NB4 (cell line): ENCODE measurements at places on chromosomes 11 and 22.

GRCh38 chr11:94186342-94187203, 57.9 kb downstream of the PANX1 start:
- DNase-seq = no peak

DNA sequence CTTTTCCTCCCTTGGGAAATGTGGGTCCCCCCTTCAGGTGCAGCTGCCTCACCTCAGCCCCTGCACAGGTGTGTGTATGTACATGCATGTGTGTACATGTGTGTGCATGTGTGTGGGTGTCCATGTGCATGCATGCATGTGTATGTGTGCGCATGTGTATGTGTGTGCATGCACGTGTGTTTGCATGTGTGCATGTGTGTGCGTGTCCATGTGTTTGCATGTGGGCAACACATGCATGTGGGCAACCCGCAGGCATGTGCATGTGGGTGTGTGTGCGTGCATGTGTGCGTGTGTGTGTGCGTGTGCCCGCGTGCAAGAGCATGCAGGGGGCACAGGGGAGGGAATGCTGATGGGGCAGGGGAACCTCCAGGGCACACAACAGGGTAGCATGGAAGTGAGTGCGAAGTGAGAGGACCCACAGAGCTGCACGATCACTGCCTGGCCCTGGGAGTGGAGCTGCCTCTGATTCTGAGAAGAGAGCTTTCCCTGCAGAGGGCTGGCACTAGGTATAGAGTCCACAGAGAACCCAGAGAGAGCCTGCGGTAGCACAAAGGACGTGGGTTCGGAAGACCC, 14.6 kb upstream of the BAIAP2L2 start:
- DNase-seq = no peak

DNA sequence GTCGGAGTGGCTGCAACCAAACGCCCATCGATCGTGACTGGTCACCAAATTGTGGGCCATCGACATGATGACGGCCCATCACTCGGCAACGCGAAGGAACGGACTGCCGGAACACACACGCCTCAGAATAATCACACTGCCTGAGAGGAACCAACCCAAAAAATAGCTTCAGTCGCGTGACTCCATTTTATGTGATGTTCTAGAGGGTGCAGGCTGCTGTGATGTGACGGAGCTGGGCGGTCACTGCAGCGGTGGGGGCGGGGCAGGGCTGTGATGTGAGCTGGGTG, 174.6 kb downstream of the CTTN start:
- no peak for DNase-seq

GRCh38 chr22:37625737-37626136, 13.7 kb upstream of the SH3BP1 start:
- DNase-seq = no peak

DNA sequence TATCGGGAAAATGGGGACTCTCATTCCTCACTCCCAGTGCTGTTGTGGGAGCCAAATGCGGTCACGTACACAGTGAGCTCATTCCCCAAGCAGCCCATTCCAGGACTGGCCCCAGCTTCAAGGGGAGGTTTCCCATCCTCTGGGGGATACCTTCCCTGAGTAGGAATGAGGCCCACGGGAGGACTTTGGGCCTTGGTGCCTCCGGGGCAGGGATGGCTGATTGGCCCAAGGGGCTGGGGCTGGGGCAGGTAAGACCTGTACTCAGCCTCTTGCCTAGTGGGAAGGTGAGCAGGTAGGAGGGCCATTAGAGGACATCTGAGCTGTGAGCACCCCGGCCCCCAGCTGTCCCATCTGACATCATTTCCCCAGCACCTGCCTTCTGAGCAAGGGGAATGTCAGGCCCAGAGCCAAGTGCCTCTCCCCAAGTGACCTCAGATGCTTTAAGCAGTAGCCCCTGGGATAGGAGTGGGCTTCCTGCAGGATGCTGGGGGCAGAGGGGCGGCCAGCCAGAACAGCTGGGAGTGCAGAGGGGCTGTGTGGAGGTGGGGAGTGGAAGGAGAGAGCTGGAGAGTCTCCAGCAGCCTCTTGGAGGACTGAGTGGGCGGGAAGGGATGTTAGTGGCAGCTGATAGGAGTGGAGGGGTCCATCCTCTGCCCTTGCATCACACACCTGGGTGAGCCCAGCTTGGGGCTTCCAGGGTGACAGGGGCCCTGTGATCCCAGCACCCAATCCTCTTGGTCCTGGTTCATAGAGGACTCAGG, 58.4 kb downstream of the CD82 start:
- no peak for DNase-seq

GRCh38 chr11:30573951-30574350, 12.2 kb downstream of the MPPED2 start:
- DNase-seq = no peak

DNA sequence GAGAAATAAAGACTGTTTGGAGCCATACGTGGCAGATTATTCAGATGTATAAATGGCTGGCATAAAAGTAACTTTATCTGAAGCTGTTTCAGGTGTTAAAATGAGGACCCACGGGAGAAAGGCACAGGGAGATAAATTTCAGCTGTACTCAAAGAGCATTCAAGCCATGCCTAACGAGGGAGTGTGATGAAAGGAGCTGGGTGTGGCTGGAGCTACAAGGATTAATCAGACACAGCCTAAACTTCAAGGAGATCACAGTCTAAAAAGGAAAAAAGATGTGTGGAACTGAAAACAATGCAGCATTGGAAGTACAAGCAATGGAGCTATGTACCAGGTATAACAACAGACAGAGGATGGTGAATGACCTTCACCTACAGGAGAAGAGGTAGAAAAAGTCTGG, 120.8 kb upstream of the APOA1 start:
- no peak for DNase-seq

DNA sequence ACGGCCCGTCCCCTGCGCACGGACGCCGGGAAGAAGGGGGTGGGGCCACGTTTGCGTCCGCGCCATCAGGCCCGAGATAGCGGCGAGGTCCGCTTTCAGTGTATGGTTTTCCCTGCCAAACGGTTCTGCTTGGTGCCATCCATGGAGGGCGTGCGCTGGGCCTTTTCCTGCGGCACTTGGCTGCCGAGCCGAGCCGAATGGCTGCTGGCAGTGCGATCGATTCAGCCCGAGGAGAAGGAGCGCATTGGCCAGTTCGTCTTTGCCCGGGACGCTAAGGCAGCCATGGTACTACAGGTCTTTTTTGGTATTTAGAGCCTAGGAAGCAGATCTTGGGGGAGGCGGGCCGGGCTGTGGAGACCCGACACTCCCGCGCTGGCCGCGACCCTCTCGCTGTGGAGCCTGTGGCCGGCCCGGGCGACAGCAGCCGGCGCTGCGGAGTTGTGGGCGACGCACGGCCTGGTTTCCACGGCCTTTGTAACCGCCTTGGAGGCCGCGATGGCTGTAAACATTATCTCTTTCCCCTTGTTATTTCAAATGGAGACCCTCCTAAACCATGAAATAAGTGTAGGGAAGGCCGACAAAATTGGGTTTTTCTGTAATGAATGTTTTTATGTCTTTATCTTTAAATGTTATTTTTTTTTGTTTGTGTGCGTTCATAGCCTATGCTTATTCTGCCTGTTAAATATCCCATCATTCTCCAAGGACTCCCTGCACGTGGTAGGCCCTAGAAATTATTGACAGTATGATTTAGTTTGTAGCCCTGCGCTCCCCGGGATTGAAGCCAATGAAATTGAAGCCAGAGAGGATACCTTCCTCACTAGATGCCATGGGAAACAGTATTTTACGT, at the start of gene AASDHPPT:
TSS of gene AASDHPPT (plus strand) at position 54 of the 847 bp plus-strand sequence. CDS start at position 103, 49 bp downstream.
- peak; percentile 53 for DNase-seq

- no peak for DNase-seq
Measured at GRCh38 chr22:48744967-48745841, 1082.5 kb downstream of the BRD1 start.

GRCh38 chr11:3108183-3108721, 51.0 kb upstream of the CARS1 start:
- no peak for DNase-seq

GRCh38 chr11:10452211-10452767, 2.8 kb upstream of the AMPD3 start:
- peak; percentile 32 for DNase-seq

- DNase-seq = peak; percentile 81
Measured at GRCh38 chr11:9861860-9862725, 198.2 kb downstream of the SWAP70 start.
